ENCODE measurements at places on chromosomes 11 and 22. TPM values are rescaled to one million over a fixed set of nuclear protein-coding genes. Genes with fewer than 3 reads are reported as not detected.

Gene FREY1
- 0.93 TPM for total RNA-seq

Gene SCO2
- 2.0 TPM for total RNA-seq

Gene TTC28
- 45.1 TPM for total RNA-seq

Gene OR10A3
- total RNA-seq: not detected

Gene TENM4
- total RNA-seq: 0.13 TPM

All from thoracic aorta endothelial cell (primary cell).